ENCODE measurements at places on chromosomes 11 and 22.

- no peak for DNase-seq
These were observed 2.2 kb upstream of the TMEM216 start for GRCh38 chr11:61390161-61390560.

- no peak for DNase-seq
These were observed 927.4 kb downstream of the BRD1 start for GRCh38 chr22:48900327-48900597.

DNA sequence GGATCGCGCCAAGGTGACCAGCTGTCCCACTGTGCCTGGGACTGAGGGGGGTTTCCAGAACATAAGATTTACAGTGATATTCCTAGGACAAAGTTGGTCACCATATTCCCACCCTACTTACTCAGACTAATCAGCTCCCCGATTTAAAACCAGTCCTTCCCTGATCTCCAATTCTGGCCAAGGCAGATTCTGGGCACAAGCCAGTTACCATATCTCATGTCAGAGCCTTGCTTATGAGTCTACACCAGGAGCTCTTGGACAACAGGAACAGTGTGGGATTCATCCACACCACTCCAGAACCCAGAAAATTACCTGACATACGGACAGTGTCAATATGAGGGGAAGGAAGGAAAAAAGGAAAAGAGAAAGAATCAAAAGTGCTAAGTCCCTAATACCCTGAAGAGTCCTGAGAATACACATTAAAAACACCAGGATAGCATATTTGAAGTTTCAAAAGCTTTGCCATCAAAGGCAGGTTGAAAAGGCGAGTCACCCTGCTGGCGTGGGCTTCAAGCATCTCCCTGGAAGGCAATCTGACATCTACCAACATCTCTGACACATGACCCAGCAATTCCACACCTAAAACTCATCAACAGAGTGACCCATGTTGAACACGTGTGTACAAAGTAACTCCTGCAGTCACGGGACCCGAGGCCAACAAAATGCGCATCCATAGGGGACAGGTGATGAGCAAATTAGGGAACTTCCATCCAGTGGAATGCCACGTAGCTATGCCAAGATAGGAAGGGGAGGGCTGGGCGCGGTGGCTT, 8.0 kb upstream of the IL2RB start:
- DNase-seq = no peak

DNA sequence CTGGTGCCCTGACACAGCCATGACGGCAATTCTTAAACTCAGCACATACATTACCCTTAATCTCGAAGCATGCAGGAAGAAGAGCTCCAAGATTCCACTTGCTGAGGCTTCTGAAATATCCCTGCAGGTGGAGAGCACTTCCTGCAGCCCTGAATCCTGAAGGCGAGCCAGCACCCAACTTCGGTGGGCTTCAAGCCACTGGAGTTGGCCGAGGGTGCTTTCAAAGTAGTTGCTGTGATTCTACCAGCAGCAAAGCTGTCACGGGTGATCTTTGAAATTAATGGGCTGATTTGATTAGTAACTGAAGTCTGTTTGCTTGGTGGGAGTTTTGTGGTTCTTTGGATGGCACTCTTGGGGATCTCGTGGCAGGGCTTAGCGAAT, 9.0 kb upstream of the FTH1 start:
- DNase-seq = no peak

DNA sequence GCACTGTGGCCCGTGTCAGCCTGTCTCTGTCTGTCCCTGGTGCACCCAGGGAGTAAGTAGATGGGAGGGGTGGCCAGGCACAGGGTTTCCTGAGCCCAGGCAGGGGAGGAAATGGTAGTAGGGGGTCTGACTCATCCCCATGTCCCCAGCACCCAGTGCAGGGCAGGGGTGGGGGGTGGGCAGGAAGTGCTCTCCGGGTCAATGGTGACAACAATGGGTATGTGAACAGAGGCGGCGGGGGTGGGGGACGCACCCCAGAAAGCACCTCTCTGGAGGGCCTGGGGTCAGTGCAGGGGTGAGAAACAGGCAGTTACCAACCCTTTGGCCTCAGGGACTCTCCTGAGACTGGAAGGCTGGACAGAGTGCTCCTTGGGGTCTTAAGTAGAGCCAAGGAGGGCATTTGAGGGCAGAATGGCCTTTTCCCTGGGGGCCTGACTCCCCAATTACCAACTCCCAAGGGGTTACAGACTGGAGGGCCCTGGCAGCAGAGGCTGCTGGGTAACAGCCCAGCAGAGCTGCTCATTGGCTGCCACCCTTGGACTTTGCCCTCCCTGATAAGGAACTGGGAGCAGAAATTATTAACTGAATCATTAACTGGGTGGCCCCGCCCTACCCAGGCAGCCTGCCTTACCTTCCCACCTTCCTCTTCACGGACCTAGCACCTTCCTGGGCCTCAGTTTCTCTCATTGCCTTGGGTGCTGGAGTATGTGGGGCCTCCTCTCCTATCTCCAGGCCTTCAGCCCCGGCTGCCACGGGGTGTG, 4.2 kb downstream of the MYRF start:
- no peak for DNase-seq

GRCh38 chr11:109046284-109046992, 375.6 kb upstream of the C11orf87 start:
- no peak for DNase-seq

DNA sequence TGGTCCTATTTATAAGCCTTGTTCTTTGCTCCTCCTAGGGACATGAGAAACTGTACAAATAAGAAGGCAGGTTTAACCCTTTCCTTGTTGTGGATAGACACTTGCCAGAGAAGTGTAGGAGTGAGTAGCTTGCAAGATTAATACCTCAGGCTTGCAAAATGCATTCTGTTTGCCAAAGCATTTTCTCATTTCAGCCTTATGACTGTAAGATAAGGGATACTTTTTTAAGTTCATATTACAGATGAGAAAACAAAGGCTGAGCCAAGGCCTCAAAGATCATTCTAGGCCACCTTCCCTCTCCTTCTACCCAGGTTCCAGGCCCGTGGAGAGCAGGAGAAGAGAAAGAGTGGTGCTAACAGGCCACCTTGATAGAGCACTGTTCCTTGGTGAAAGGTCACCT, 46.8 kb downstream of the TRIM29 start:
- no peak for DNase-seq
